Bronchial epithelial cell (primary cell): ENCODE measurements at places on chromosomes 5 and 9.
A peak's percentile ranks its signal among the peaks of the same experiment; 100 is the strongest.

GRCh38 chr9:73029346-73029745, 76.5 kb upstream of the ALDH1A1 start:
- DNase-seq = no peak

GRCh38 chr9:115525111-115526058, 407.4 kb upstream of the TNC start:
- DNase-seq = peak; percentile 46

DNA sequence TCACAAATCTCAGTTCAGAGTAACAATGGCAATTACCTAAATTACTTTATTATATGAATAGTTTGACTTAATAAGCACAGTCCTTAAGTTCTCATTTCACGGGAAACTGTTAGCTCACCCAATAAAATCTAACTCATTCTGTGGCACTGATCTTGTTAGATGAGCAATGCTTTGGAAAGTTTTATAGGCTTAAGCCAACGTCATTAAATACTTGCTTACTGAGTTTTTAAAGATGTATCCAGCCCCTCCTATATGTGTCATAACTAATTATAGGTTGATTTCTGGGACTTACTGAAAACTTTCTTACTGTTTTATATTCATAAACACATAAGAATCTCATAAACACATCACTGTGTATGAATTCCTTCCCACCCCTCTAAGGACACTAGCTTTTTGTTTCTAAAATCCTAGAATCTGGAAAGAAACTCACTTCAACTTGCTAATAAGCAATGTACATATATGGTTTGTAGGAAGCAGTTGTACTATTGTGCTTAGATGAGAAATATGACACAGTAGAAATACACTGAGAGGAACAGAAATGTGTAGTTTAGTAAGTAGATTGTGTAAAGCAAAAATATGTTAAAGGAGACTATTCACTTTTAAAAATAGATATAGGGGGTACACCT, 14.1 kb upstream of the MARCOL start:
- DNase-seq = peak; percentile 33

DNA sequence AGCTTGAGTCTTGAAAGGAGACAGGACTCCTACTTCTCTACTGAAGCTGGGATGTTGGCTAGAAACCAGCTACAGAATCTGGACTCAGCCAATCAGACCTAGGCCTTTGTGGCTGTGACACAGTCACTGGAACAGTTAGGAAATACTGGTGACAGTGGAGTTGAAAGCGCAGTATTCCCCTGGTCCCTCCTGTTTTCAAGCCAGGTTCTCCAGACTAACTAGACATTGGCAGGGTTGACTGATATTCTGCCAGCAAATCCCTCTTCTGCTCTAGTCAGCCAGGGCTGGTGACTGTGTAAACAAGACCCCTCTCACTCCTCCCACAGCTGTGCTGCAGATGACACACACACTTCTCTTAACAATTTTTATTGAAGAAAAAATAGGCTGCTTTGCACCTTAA, 8.7 kb downstream of the SHROOM1 start:
- no peak for DNase-seq

- no peak for DNase-seq
Measured at GRCh38 chr5:112205846-112206245, 213.2 kb downstream of the EPB41L4A start.

DNA sequence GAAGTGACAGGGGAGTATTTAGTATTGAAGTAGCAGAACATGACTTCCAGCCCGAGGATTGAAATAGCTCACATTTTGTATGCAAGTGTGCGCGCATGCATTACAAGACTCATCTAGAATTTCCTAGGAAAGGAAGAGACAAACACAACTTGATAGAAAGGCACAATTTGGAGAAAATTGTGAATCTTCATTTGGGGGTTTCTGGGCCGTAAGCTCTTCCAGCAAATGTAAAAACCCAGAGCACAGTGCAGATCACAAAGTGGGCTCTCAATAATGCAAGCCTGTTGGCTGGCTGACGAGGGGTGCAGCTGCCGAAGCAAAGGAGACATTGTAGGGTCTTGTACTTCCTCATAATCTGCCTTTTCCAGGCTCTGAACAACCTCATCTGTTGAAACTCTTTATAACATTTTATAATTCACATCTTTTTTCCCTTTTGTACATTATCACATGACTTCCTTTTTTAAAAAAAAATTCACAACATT, 109.0 kb downstream of the BAAT start:
- DNase-seq = no peak

DNA sequence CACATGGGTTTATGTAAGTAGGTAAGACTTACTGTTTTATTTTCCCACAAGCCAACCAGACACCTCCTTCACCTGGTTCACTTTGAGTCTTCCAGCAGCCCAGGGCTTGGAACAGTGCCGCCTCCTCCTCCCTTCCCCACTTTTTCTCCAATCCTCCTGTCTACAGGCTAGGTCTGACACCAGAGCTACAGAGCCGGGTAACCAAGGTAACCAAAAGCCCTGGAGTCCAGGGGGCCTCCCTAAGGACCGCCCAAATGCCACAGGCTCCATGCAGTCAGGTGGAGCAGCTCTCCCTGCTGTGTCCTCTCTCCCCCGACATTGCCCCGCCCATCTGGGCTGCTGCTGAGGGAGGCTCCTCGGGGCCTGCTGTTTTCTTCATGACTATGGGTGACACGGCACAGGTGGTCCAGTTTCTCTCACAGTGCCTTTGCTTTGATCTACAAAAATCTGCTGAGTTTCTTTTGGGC, 138.0 kb upstream of the EFNA5 start:
- no peak for DNase-seq

- peak; percentile 38 for DNase-seq
Measured at GRCh38 chr9:25964239-25964638, 286.0 kb upstream of the TUSC1 start.

DNA sequence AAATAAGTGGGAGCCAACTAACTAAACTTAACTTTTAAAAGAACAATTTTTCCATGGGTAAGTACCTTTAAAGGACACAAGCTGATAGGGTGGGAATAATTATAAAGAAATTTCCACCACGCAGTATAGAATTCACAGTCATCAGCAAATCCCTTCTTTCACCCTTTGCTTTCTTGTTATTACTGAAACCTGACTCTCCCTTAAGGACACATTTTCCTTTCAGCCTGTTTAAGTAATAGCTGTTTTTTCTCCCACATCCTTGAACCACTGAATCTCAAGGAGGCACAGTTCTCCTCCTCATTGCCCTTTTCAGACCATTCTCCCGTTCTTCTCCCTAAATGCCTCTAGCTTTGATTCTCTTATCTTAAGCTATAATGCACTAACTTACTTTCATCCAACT, 6.3 kb downstream of the C5orf15 start:
- no peak for DNase-seq

- DNase-seq = no peak
Measured at GRCh38 chr5:20241351-20241750, 253.4 kb upstream of the CDH18 start.

GRCh38 chr5:108381350-108381953, 446 bp downstream of the FBXL17 start:
- peak; percentile 45 for DNase-seq

DNA sequence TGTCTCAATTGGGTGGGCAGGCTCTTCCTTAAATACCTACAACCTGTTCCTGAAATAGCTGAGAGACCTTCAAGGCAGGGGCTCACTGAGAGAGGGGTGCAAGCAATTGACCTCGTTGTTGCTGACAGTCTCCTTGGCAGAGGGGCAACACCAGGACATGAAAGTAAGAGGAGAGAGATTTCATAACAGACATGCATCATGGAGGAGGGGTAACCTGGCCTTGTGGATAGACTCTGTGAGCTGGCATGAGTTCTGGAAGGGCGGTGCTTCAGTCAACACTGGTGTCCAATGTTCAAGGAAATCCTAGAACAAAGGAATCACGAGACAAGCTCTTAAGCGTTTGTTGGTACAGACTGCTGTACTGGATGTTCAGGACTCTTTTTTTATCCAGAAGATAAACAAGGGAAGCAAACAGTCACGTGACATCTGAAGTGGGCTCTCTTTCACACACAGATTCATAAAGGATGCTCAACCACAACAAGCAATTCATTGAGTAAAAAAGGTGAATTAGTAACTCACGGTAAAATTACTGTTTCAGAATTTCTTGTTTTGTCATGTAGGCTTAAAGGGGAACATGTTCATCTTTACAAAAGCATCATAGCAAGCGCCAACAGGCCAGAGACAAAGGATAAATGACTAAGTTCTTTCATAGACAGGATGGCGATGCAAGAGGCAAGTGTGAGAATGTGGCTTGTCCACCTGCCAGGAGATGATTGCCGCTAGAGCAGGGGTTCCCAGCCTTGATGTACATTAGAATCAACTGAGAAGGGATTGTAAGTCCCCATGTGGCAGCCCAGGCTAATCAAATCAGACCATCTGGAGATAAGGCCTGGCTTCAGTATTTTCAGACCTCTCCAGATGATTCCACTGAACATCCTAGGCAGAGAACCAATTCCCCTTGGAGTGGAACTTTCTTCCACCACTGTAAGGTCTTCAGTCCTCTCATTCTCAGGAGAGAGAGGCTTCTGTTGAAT, 20.7 kb downstream of the ANKRA2 start:
- peak; percentile 93 for DNase-seq

- peak; percentile 96 for DNase-seq
Measured at GRCh38 chr9:112061152-112061740, 113.9 kb downstream of the SUSD1 start.

DNA sequence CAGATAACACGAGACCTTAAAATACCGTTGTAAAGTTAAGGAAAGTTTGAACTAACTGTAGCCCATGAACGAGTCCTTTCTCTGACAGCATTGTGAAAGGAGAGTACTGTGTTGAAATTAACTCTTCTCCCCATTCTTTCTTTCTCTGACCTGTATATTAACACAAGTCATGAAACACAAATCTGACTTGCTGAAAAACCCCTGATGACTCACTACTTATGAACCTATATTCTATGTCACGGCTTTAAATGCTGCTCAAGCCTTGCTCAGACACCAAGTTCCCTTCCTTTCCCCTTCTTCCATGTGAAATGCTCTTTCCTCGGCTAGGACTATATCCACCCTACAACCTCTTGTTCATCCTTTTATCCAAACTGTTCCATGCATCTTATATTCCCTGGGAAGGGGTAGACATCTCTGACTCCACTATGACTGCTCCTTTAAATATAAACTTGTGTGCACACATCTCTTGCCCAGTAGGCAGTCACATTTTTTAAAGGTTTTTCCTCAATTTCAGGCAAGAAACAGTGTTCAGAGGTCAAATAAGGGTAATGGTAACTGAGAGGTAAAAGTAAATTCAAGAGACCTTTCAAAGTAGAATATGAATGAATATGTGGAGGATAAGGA, 142.9 kb downstream of the NFIB start:
- DNase-seq = peak; percentile 92

DNA sequence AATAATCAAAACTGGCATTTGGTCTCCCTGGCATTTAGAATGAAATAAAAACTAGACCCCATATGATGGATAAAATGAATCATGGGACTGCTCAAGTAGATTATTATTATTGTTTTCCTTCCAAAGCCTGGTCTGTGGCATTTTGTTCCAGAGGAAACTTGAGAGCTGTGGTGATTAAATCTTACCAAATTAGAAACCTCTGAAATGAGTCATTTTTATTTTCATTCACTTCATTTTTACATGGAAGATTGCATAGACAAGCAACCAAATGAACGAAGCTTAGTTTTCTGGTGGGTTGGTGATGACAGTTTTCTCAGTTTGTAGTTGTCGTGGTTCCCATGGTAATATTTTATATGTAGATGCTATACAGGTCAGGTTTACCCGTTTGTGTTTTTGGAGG, 23.4 kb downstream of the PAM start:
- DNase-seq = peak; percentile 46

DNA sequence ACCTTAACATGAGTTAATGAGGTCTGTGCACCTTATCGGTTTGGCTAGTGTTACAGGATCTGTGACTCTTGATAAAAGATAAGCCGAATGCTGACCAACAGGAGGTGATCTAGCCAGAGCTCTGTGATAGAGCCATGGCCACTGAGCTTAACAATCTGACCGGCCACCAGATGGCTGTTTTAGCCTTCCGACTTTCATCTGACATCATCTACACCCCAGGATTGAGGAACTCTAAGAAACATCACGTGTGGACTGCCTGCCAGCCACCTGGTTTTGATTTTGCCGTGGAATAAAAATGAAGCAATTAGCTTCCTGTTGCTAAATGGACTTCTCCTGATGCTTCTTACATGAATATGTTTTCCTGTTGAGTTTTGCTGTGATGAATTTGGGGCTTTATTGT, 281.3 kb downstream of the CEMIP2 start:
- no peak for DNase-seq

DNA sequence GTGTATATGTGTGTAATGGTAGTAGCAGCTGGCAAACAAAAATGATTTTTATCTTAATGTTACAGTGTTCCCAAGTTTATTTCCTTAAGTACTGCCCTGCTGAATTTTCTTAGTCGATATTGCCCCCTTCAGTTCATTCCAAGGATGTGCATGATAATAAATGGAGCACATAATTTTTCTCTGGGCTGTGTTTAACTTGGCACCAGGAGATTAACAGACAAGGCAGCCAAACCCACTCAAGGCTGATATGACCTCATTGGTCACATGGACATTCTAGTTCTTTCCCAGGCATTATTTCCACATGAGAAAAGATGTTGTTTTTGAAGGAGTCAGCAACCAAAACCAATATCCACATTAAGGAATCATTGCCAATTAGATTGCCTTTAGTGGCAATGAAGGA, 61.8 kb downstream of the COX7C start:
- peak; percentile 63 for DNase-seq

- DNase-seq = no peak
Measured at GRCh38 chr5:17221843-17222636, 4.6 kb downstream of the BASP1 start.

GRCh38 chr5:111461934-111462333, 50.4 kb downstream of the STARD4 start:
- DNase-seq = no peak

GRCh38 chr9:71506821-71507220, 261.5 kb downstream of the CEMIP2 start:
- DNase-seq = peak; percentile 97

DNA sequence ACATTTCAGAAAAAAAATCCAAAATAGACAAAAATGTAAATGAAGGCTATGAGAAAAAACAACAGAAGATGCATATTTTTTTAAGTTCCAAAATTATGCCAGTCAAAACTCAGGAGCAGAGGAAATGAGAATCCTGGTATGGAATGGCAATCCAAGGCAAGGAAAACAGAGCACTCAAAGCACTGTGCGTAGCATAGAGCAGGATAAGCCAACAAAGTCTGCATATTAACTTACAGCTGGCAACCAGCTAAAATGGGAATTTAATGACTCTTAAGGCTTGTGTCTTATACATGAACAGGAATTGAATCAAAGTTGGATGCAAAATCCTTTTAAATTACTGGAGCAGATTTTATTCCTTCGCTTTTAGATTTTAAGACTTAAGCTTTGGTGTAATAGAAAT, 203.5 kb upstream of the DAPK1 start:
- no peak for DNase-seq

GRCh38 chr9:114790521-114790920, 15.3 kb downstream of the TNFSF15 start:
- DNase-seq = no peak
